T follicular helper cell (primary cell): ENCODE measurements at places on chromosomes 11 and 22.

GRCh38 chr11:78905756-78906155 is 331.1 kb upstream of the NARS2 start:
- DNase-seq = no peak

DNA sequence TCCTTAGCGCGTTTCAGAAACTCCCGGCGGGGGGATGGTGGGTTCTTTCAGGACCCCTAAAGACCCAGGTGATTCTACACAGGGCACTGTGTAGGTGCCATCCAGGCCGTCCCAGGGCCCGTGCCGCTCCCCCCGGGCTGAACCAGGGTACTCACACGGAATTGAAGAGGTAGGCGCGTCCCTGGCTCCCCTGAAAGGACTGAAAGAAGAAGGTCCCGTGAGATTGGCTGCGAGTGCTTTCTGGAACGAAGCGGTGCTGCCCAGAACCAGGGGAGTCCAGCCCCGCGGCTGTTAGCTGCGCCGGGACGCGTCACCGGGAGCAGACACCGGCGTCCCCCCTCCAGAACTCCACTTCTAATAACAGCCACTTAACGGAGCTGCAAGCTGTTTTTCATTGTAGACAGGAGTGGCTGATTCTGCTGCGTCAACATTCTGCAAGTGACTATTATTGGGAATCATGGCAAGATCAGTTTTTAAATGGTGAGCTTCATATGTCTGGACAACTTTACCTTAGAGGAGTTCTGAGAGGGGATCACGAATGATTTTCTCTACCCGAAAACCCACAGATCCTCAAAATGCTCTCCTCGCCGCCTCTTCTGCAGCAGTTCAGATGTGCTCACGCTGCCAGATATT is 31.8 kb downstream of the YPEL1 start:
- DNase-seq = no peak

GRCh38 chr22:46604306-46604690 is 15.9 kb upstream of the GRAMD4 start:
- no peak for DNase-seq

DNA sequence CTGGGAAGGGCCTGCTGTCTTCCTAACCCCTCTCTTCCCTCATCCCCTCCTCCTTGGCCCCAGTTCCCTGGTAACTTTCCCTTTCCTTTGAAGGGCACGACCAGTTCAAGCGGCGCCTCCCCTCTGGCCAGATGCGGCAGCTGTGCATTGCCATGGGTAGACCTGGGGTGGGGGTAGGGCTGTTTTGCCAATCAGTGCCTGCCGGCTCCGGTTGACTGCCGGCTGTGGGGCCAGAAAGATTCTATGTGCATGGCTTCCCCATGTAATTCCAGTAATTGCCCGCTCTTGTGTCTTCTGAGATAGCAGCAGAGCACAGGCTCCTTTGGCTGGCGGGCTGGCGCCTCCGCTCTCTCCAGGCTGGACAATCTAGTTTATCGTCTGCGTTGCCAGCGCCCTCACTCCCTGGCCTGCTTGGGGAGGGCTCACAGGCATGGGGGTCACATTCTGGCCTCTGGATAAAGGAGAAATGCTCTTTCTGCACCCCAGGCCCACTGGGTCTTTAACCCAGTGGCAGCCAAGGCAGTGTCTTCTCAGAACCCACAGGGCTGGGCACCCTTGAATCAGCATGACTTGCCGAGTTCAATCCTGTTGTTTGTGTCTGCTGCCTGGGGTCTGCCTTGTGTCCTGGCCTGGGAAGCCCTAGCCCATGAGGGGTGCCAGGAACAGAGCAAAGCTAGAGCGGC is 9.4 kb downstream of the SIDT2 start:
- no peak for DNase-seq

DNA sequence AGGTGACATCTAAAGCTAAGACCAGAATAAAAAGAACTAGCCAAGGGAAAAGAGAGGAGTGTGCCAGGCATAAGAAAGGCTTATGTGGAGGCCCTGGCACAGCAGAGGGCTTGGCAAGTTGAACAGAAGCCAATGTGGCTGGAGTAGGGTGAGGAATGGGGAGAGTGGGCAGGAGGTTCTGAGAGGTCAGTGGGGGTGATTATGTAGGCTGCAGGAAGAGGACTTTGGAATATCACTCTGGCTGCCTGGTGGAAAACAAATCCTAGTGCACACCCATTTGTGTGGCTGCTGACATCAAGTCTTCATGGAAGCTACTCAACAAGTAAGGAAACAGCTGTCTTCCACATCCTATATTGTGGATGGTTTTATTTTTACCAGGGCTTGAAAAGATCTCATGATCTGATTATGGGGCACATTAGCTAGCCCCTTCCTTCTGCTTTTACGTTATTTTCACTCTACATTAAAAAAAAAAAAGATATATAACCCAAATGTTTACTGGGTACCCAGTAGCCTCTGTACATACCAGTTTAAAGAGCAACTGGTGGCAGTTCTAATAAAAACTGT is 3.4 kb downstream of the MRPL16 start:
- no peak for DNase-seq

DNA sequence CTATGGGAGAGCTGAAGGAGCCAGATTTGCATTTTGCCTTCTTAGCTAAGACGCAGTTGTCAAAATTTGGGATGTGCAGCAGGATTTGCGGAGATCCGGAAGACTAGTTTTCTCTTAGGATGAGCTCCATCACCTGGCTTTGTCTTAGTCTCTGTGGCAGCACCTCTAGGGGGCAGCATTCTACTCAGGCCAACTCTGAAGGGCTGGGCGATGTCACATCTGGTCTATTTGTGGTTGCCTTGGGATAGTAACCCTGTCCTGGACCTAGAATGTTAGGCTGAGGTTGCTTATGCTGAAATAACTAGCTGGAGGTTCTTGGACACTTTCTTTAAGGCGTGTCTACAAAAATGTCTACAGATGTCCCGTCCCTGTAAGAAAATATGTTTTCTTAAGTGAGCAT is 116.2 kb downstream of the FAT3 start:
- no peak for DNase-seq

DNA sequence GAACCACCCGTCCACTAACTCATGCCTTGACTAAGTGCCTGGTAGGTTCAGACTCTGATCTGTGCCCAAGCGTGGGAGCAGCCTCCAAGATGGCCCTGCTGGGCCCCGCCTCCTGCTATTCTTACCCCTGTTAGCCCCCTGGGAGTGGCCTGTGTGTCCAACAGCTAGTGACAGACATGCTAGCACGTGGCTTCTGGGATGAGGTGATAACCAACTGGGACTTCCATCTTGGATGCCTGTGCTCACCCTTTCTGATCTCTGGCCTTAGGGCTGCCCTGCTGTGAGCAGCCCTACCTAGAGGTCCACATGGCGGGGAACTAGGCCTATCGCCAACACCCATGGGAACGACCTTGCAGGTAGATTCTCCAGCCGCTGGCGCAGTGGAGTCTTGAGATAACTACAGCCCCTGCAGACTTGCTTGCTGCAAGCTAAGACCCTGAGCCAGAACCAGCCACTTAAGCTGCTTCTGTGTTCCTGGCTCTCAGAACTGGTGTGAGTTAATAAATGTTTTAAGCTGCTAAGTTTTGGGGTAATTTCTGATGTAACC is 2.7 kb downstream of the MRPL21 start:
- no peak for DNase-seq

DNA sequence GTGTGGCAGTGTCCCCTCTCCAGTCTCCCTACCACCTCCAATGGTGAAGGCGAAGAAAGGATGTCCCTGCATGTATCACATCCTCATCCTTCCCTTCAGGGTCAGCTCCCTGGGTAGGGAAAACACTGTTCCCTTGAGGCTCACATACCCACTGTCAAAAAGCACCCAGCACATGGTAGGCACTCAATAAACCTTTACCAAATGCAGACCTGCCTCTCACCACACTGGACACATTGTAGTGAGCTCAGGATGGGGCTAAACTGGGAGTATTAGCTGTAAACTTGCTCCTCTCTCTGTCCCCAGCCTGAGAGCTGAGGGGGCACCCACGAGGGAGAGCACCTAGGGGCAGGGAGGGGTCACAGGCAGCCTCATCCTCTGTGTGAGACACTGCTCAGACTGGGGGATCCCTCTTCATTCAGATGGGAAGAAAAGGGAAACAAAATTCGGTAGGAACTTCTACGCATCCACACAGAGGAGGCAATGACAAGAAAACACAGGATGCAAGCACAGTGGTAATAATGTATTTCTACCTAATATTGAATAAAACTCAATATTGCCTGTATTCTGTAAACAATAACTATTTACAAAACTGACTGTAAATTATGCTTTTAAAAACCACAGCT is 101.6 kb upstream of the TOP3B start:
- DNase-seq = no peak

- DNase-seq = no peak
These were observed 2.9 kb downstream of the TCIRG1 start for GRCh38 chr11:68041617-68042218.

- no peak for DNase-seq
These were observed 14.9 kb downstream of the ZNRF3 start for GRCh38 chr22:28898233-28898629.

DNA sequence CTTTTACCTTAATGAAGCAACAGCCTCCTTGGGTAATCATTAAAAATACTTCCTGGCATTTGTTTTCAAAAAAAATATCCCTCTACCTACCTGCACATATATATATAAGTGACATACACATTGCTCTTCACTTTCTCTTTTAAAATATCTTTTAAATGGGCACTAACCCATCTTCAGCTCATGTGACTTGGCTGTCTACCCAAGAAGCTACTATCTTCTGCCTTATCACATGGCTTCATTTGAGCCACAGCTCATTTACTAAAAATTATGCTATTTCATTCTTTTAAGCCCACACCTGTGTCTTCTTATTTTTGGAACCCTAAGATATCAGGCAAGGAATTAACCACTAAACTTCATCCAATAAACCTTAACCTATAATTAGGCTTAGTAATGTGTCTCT is 37.0 kb upstream of the SOX6 start:
- no peak for DNase-seq

GRCh38 chr11:69930081-69931059 is 111.2 kb upstream of the FGF3 start:
- no peak for DNase-seq

- DNase-seq = no peak
These were observed 16.6 kb upstream of the MOB2 start for GRCh38 chr11:1502954-1503707.
